ENCODE measurements at places on chromosomes 11 and 22.
A peak's percentile ranks its signal among the peaks of the same experiment; 100 is the strongest.

GRCh38 chr11:23590596-23591308 lies 730.5 kb upstream of the CCDC179 start:
- no peak for DNase-seq

- no peak for DNase-seq
Observed at GRCh38 chr11:43576320-43576802, 104.2 kb upstream of the HSD17B12 start.

GRCh38 chr11:69113226-69113625 lies 42.5 kb upstream of the SMIM38 start:
- no peak for DNase-seq

GRCh38 chr22:30234786-30235470 lies 11.6 kb downstream of the LIF start:
- DNase-seq: no peak

DNA sequence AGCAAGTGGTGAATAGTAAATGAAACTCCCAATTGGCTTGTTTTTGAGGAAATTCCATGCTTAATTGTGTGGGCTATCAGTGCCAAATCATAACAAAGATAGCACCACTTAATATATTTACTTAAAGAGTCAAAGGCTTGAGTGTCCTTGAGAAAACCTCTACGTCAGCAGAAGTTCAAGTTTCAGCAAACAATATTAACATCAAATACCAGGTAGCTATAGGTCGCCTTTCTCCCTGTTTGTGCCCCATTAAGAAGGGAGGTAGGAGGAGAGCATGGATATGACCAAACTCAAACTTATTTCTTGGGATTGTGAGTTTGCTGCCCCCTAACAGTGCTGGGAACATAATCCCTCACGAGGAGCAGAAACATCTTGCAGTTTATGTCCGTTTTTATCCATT lies 105.6 kb upstream of the SYN3 start:
- DNase-seq: no peak

DNA sequence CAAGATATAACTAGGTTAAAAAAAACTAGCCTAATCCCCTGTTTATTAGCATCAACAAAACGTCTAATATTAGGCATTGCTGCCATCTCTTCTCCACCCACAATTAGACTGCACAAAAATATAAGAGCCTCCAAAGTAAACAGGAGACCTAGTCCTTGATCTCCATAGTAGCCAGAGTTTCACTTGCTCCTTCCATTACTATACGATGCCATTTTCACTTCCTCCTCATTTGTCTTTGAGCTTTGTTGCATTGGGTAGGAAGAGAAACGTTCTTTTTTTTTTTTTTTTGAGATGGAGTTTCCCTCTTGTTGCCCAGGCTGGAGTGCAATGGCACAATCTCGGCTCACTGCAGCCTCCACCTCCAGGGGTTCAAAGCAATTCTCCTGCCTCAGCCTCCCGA lies 42.3 kb upstream of the RDX start:
- DNase-seq: no peak

- no peak for DNase-seq
Observed at GRCh38 chr11:114040706-114041211, 18.8 kb upstream of the ZBTB16 start.

DNA sequence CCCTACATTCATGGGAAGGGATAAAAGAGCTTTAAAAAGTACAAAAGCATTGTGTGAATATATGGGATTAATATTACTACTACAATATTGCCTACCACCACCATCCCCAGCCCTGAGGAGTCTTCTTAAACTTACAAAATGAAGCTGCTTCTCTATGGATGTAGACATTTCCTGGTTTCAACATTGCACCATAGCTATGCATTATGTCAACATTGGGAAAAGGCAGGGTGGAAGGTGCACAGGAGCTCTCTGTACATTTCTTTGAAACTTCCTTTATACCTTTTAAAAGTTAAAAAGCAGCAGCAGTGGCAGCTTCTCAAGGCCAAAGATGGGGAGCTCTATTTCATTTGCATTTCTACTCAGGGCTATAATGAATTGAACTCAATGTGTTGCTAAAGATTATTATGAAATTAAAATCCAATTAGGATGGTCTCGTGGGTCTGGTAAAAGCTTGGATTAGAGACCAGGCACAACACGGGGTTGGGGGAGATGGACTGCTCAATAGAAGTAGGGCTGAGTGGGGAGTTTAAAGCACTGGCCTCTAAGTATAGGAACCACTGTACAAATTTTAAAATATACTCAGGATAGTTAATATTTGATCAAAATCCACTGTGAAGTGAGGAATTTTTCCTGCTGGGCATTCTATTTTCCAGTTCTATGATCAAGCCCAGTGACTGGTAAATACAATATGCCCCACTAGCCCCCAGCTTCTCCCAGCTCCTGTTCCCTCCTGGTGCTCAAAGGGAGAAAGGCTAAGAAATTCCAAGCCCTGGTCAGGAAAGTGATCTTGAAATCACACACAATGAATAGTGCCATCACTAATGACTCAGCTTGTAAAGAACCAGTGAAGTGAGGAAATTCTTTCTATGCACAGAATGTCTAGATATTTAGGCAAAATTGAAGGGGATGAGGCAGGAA lies 362.7 kb upstream of the CCDC90B start:
- DNase-seq: no peak

- no peak for DNase-seq
Observed at GRCh38 chr11:792873-793272, 3.0 kb upstream of the CEND1 start.

DNA sequence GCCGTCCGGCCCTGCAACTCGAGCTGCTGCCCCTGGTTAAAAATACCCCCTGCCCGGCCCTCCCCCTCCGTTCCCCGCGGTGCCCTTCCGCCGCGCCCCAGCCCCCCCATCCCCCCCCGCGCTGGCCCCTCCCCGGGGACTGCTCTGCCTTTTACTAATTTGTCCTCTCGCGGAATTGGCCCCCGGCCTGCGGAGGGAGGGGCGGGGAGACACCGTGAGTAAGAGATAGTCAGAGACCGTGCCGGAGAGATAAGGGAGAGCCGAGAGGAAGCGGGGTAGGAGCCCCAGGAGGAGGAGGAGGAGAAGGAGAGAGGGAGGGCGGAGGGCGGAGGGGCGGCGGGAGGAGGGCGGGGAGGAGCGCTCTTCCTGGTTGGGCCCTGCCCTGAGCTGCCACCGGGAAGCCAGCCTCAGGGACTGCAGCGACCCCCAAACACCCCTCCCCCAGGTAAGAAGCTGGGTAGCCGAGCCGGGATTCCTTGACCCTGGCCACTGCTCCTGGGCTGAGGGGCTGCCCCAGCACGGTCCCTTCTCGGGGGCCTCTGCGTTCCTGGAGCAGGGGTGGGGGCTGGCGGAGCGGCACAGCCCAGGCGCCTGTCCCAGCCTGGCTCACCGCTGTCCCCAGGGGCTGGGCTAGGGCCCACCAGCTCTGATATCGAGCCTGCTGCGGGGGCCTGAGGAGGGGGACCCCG lies at the start of gene CAPN1:
Gene CAPN1 (plus strand): TSS at position 360 of the 689 bp plus-strand sequence. CDS start 774 bp downstream, outside the sequence.
- peak; percentile 36 for DNase-seq

- DNase-seq: no peak
Observed at GRCh38 chr22:38427465-38427864, 27.5 kb downstream of the KCNJ4 start.

DNA sequence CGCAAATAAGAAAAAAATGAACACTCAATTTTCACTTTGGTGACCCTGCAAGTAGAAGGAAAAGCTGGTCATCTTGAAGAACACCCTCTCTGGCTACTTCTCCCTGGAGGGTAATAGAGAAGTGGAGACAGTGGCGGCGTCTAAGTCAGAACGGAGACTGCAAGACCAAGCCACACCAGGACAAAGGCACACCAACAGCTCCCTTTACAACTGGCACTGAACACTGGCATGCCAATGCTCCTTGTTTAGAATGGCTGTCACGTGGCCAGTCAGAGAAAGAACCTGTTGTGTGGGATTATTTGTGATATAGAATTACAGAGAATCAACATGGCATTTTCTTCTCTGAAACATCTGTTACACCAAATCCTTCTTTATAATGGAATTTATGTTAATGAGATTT lies 61.3 kb upstream of the YPEL1 start:
- no peak for DNase-seq

DNA sequence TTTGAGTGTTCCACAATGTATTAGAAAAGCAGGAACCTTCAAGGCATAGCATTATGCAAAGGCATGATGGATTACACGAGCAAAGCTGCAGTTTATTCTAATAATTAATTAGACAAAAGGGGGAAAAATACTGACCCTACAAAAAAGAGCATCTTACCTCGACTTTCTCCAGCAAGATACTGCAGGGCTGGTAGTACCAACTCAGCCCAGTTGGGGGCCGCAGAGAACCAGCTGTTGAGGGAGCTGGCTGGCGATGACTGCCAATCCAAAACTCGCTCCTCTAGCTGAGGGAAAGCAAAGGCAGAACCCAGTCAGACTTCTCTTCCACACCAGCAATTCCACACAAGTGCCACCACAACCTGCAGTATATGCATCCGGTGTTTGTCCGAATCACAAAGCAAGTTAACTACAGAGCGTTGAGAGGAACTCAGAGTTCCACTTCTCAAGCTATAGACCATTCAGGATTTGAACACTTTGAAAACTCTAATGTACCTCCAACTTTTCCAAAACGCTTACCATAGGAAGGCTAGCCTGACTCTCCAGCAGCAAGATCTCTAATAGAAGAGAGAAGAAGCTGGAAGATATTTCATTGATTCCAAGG lies 13.7 kb downstream of the NFRKB start:
- DNase-seq: no peak

- DNase-seq: no peak
Observed at GRCh38 chr11:113296447-113297205, 17.8 kb upstream of the TTC12 start.

DNA sequence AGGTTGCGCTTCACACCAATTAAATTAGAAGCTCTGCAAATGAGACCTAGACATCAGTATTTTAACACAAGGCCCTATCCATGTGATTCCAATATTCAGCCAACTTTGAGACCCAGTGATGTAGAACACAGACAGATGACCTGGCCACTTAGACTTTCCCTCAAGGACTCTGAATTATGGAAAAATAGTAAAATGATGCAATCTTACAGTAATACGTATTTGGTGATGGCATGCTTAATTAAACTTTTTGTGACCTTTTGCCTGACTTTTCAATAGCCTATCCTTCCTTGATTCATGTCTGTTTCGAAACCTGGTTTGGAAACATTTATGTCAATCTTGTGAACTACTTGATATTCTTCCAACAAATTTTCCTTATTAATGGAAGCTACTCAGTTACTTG lies 521.2 kb downstream of the KCNA4 start:
- DNase-seq: no peak

DNA sequence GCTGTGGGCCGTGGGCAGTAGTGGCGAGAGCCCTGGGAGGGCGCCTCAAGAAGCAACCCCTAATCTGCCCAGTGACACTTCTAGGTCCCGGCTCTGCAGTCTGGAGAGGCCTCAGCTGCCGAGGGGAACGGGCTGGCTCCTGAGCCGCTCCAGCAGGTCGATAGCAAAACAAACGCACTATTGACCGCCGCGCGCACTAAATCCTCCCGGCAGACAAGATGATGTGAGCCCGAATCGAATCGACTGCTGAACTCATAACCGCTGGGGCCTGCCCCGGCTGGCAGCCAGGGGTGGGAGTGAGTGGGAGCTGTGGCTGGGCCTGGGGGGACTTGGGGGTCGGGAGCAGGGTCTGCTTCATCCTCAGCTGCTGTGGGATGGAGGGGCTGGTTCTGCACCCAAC lies 36.1 kb downstream of the FLRT1 start:
- no peak for DNase-seq

GRCh38 chr11:10076458-10077141 lies 217.4 kb downstream of the SBF2 start:
- no peak for DNase-seq

GRCh38 chr11:3977078-3977477 lies 117.5 kb upstream of the RRM1 start:
- no peak for DNase-seq

DNA sequence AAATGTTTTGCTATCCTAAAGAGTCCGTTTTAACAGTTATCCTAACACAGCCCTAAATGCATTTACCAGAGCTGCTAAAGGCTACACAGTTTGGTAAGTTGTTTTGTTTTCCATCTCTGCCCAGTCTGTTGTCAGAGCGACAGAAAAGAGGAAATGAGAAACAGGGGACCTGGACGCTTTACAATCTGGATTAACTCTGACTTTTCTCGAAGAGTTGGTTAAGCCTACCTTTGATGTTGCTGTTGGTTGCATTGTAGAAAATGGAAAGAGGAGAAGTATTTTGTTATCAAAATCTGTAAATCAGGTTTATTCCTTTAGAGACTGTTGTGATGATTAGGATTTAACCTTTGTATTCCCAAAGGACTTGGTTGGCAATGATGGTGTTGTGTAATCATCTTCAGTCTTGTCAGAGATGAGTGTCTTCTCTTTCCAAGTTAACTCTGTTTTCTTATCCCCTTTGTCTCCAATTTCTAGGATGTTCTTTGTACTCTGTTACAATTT lies 481 bp downstream of the ANGPTL5 start:
- no peak for DNase-seq

DNA sequence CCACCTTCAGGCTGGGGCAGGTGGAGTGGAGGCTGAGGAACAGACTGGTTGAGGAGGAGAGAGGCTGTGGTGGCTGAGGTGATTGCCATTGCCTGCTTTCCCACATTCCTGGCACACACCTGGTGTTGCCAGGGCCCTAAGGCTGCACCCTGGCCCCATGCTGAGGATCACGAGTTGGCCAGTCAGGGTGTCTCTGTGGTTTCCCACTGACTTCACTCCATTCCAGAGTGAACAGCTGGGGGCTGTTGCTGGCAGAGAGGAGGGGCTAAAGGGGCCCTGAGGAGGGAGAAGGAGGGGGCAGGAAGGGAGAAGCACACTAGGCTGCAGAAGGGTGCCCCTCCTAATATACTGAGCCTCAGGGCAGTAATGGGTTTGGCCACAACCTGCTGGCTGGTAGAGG lies 1.8 kb downstream of the TMEM86A start:
- DNase-seq: no peak

DNA sequence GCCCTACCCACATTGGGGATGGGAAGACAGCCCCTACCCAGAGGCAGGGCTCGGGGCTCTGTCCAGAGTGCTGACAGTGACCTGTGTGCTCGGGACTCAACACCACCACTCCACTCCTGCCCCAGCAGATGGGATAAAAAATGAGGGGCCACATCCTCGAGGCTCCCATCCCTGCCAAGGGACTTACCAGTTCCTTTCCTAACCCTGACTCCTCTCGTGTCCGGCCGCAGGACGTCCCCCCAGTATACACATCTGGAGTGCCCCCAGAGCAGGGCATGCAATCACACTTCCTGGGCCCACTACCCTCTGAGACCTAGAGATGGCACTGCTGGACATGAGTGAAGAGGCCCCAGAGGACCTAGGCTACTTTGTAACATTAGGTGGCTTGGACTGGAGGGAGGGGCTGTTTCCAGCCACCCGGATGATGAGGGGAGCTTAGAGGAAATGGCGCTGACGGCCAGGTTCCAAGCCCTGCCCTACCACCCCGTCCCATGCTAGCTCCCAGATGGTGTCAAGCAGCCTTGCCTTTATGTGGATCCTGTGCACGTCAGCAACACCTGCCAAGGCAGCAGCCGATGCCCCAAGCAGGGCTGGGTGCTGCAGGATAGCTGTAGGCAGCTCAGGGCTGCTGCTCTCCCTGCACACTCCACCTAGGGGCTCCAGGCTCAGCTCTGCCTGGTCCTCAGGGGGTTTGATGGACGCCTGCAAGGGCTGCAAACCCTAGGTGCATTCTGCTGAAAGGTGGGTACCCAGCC lies 86.6 kb downstream of the DGCR2 start:
- no peak for DNase-seq
